Stimulated activated CD8-positive, alpha-beta memory T cell treated with anti-CD3 and anti-CD28 coated beads, Interleukin-15, amount 100 ng/mL, for 4 hours (primary cell): ENCODE measurements at places on chromosomes 7 and 10.

DNA sequence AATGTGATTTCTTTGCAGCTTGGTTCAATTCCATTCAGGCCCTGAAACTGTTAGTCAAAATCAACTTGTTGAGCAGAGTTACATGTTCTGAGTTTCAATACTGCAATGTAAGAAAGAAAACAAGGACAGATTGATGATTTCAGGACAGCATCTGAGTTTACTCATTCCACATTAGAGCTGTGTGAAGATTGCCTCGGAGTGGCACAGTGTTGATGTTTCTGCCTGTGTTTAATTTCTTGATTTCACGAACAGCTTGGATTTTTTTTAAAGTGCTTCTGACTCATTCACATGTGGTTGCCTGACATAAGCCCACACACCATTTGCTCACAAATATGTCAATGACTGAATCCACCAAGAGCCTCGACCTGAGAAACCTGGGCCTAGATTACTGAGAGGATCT lies 101.2 kb upstream of the PARD3 start:
- no peak for DNase-seq

DNA sequence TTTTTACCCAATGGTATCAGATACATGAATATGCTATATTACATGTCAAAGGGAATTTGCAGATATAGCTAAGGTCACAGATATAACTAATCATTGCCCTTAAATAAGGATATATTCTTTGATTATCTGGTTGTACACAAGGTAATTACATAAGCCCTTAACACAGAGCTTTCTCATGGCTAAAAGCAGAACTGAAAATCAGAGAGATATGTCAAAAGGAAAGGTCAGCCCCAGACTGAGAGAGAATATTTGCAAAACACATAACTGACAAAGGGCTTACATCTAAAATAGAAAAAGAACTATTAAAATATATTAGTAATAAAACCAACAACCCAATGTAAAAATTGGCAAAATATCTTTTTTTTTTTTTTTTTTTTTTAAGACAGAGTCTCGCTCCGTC lies 1029.5 kb upstream of the LRRN3 start:
- DNase-seq, result no peak

DNA sequence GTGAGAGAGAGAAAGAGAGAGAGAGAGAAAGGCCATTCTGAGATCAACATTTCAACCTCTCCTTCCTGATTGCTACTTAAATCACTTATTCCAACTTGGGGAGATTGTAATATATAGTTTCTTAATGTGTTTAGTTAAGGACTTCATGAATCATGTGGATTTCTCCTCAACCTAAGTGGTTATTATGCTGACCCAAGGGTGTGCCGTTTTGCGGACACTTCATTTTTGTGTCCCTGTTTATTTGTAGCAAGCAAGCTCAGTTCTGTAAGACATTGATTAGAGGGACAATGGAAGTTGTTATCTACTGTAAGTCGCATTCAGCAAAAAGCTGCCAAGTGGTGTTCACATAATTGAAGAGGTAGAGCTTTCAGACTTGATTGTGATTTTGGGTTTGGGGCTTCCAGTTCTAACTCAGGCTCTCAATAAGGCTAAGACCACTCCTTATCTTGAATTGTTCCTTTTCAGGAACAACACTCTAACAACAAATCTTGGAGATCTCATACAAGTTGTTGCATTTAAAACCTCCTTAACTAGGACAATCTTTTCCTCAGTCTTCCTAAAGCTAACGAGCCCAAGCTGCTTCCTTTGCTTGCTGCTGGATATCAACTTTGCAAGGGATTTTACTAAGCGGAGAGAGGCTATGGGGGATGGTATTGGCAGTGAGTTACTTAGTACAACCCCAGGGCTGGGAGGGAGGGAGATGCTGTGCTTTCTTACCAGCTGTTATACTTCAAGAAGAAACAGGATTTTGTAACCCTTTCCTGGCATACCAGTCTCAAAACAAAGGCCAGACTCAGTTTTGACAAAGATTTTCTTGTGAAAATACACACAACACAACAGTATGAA lies 19.8 kb upstream of the COL1A2 start:
- DNase-seq, result no peak

DNA sequence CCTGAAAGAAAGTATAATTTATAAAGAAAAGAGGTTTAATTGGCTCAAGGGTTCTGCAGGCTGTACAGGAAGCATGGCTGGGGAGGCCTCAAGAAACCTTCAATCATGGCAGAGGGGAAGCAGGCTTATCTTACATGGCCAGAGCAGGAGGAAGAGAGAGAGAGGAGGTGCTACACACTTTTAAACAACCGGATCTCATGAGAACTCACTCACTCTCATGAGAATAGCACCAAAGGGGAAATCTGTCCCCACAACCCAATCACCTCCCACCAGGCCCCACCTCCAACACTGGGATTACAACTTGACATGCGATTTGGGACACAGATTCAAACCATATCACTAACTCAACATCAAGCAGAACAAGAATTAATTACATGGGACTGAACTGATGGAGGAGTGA lies 6.9 kb upstream of the ZNF485 start:
- no peak for DNase-seq

- DNase-seq, result no peak
These were observed 657.2 kb upstream of the GALNT17 start for GRCh38 chr7:70474639-70475234.

- DNase-seq, result no peak
These were observed 119.4 kb downstream of the DYNC2I1 start for GRCh38 chr7:158975526-158976467.

DNA sequence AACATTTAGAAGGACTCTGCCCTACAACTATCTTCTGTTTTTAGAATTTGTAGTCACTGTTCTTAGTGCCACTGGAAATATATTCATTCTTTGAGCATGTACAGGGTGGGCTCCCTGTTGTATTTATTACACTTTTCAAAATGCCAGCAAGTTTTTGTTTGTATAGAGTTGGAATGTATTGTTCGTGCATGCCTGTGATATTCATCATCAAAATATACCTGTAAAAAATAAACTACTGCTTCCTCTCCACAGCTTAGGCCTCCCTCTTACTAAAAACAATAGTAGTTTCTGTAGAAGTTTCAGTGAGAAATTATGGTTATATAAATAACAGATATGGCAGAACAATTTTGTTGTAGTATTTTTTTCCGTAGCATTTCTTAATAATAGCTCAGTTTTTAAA lies 61.6 kb downstream of the NHLRC2 start:
- DNase-seq, result no peak

- no peak for DNase-seq
These were observed 1107.2 kb downstream of the NRG3 start for GRCh38 chr10:82982110-82982608.

- DNase-seq, result no peak
These were observed 51.5 kb upstream of the SHH start for GRCh38 chr7:155863721-155864151.

DNA sequence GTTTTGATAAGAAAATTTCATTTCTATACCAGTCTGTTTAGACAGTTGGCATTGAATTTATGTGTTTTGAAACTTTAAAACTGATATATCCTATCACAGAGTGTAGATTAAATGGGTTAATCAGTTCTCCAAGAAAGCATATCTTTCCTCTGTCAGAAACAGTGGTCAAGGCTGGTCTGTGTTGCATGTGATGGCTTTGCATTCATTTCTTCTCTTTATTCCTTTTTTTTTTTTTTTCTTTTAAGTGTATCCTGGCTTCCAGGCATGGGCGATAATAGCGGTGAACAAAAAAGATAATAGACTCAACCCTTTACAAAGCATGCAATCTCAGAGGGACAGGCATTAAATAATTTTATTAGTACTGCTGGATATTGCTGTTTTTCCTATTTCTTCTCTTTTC lies 136.6 kb downstream of the LRRC4 start:
- no peak for DNase-seq

- DNase-seq, result no peak
These were observed 99.2 kb downstream of the ATXN7L1 start for GRCh38 chr7:105776986-105777910.

- DNase-seq, result no peak
These were observed at the start of gene FRMD4A for GRCh38 chr10:14330388-14331061. Gene FRMD4A (minus strand): TSS chr10:14330924.

DNA sequence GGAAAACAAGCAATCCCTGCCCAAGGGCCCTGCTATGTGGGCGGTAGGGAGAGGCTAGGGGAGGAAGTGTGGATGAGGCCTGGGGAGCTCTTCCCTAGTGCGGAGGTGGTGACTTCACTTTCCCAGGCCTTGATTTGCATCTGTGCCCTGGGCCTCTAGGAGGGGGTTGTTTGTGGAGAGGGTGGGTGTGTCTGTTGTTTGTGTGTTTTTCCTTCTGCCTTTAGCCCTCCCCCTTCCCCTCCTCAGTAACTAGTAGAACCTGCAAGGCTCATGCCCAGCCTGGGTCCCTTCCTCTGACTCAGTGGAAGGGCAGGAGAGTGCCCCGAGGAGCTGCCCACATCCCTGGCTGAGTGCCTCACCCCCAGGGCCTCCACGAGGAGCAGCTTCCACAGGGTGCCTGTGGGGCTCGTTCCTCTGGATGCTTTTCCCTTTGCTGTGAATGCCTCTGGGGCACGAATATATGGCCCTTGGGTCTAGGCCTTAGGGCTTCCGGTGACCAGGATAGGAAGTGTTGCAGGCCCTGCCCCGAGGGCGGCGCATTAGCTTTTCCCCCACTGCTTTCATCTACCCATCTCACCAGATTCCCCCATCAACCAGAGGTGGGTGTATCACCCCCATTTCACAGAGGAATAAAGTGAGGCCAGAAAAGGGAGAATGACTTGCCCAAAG lies 89.4 kb upstream of the DUSP5 start:
- DNase-seq, result no peak

DNA sequence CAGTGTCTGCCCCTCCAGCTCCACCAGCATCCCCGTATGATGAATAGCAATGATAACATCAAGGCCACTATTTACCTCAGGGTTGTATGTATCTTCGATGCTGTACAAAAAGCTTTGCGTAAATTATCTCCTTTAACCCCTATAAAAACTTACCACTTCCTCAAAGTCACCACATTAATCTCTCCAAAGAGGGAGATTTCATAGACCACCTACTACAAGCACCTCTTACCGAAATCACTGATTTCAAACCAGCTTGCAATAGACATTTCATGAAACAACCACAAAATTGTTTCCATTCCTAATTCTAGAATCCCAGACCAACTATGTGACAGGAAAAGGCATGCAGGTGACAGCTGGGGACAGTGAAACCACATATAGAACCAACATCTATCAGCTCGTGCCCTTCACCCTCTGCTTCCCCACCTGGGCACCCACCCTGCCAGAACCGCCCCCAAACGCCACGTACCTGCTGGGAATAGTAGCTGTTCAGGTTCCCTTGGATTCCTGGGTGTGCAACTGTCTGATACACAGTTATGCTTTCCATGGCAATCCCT lies 20.1 kb upstream of the MMP21 start:
- DNase-seq, result no peak

- no peak for DNase-seq
These were observed 65.7 kb upstream of the FAM204A start for GRCh38 chr10:118407777-118408176.

- DNase-seq, result no peak
These were observed 107.3 kb downstream of the HGF start for GRCh38 chr7:81662531-81662930.

GRCh38 chr7:26381476-26382353 lies 90.1 kb downstream of the SNX10 start:
- DNase-seq, result no peak

DNA sequence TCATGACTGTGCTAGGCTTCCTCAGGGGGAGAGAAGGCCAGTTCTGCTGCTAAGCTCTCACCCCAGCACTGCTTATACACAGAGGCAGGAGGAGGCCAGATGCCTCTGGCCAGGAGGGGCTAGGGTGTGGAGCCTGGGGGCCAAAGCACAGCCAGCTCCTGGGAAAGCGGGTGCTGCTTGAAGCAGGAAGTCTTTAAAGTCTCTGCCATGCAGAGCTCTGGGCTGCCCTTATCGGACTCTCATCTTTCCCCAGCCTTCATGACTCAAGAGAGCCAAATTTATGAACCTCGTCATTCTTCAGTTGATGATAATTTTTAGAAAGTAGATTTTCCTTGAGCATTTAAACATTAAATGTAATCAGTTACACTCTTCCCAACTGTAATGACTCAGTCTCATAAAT lies 11.2 kb upstream of the TSPAN14 start:
- no peak for DNase-seq

GRCh38 chr10:59633063-59633462 lies 76.6 kb downstream of the SLC16A9 start:
- no peak for DNase-seq

DNA sequence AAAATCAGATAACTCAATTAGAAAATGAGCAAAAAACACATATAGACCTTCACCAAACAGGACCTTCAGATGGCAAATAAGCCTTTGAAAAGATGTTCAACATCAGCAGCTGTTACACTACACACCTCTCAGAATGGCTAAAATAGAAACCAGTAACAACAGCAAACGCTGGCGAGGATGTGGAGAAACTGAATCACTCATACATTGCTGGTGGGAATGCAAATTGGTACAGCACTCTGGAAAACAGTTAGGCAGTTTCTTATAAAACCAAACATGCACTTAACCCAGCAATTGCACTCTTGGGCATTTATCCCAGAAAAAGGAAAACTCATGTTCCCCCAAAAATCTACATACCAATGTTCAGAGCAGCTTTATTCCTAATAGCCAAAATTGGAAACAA lies 37.7 kb upstream of the SMARCD3 start:
- DNase-seq, result no peak

- no peak for DNase-seq
These were observed 142.8 kb downstream of the CYP26A1 start for GRCh38 chr10:93216341-93216985.

GRCh38 chr10:72694476-72695369 lies 2.8 kb downstream of the MCU start:
- DNase-seq, result no peak

DNA sequence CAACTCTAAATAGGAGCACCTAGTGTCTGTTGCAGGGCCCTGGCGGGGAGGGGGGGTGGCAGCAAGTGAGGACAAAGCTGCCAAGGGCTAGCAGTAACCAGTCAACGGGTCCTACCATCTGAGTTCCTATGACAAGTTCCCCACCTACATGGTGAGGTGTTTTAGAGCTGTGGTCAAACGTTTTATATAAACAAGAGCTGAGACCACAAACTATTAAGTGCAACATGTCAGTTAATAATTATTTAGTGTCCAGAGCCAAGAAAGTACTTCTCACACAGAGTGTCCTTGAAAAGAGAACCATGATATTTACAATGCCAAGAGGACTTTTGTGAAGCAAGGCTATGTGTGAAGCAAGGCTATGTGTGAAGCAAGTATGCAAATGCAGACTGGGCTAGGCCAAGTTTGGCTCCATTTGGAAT lies 434.7 kb downstream of the TNS3 start:
- no peak for DNase-seq

GRCh38 chr10:90779548-90779947 lies 78.3 kb downstream of the HTR7 start:
- no peak for DNase-seq

- DNase-seq, result no peak
These were observed 205.3 kb downstream of the HTR7 start for GRCh38 chr10:90652519-90652918.

DNA sequence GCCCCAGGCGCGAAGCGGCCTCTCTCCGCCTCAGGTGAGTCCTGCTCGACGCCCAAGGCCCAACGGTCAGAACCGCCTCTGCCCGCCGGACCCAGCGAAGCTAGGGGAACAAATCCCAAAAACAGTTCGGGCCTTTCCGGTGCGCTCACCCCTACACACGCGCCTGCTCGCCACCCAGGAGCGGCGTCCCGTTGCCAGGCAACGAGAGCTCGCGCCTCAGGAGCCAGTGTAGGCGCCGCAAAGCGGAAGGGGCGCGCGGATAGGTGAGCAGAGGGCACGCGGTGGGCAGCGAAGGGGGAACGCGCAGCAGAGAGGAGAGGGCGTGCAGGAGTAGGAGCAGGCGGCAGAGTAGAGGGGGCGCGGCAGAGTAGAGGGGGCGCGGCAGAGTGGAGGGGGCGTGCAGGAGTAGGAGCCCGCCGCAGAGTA lies at the start of the genes DYDC1 and DYDC2:
DYDC1 (minus strand) TSS at position 193 of the 426 bp plus-strand sequence. CDS start 4,154 bp downstream, outside the sequence.
DYDC2 (plus strand) TSS at position 219 of the 426 bp plus-strand sequence. CDS start 5,663 bp downstream, outside the sequence.
- no peak for DNase-seq

- no peak for DNase-seq
These were observed 231.5 kb downstream of the ELFN1 start for GRCh38 chr7:1901431-1902210.
